ENCODE measurements at places on chromosomes 4 and X.
A peak's percentile ranks its signal among the peaks of the same experiment; 100 is the strongest.

DNA sequence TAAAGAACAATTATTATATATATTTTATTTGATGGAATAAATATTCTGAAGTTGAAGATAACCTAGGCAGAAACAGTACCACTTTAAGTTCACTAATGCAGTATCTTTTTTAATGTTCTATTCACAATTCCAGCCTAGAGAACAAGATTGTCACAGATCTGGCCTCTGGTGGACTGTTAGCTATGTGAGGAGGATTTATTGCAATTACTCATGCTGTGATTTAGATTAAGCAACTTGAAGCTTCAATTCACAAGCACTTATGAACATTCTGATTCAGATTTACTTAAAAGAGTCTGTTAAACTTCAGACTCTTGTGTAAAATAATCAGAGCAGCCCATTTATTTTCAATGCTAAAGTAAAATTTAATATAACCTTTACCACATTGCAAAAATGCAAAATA, 1489.8 kb downstream of the STIM2 start:
- DNase-seq: no peak

DNA sequence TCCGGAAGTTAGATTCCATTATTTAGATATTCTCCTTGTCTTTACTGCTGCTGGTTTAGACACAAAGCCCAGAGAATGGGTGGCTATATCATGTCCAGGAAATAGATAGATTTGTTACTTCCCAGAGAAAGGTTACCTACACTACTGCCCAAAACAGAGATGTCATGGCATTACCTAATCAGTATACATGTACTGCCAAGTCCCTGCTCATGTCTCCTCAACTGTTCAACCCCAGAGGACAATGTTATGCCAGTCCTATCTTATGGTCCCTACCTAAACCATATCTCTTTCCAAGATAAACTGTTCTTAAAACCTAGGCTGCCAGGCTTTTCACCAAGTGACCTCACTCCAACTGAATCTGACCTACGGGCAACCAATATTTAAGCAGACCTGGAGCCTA, 209.5 kb upstream of the AR start:
- DNase-seq: no peak

GRCh38 chrX:40806513-40807220, 71.3 kb upstream of the MED14 start:
- DNase-seq: no peak

DNA sequence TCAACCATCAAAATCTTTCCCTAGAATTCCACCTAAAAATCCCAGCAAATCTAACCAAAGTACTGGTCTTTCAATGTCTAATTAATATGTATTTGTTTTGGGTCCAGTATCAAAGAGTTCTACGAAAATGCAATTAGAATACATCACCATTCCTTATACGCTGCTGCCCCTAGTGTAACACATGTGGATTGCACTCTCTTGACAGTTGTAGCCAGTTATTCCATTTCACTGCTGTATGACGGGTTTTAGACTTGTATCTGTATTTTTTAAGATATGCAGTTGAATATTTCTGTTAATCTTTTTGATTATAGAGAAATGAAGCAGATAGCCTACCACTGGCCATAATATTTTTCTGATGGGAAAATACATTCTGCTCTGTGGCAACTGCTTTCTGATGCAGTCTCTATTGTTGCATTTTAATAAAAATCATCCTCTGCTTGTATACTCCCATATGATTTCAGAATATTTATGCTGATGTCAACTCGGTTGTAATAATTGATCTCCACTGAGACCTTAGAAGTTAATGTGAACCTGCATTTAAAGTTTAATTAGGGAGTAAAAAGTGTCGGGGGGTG, 17.1 kb upstream of the PAGE2B start:
- no peak for DNase-seq

DNA sequence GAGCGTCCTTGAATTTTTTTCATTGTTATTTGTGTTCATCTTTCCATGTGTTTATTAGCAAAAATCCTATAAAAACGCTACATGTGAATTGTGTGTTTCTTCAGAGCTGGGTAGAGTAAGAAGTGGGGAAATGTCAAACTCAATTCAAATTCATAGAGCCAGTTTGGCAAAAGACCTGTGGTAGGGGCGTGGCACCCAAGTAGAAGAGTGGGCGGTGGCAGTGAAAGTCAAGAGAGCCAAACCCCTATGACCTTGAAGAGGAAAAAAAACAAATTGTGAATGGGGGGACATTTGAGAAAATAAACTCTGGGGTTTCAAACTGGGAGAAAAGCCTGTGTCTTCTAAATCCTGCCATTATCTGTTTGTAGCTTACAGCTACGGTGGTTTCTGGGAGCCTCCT, 4.4 kb upstream of the FOXO4 start:
- no peak for DNase-seq

DNA sequence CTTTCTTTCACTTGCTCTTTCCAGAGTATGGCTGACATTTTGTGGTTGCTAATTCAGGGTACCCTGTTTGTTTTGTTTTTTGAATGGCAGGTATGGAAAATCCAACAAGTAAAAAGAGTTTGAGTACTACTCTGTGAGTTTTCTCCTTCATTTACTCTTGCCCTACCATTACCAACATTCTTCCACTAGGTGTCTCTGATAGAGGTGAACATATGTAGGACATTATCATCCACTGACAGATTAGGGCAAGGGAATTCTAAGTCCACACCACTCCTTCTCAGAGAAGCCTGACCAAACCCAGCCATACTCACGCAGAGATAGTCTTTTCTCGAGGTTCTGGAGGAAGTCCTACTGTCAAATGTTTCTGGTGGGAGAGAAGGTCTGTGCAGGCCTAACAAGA, 36.7 kb upstream of the HDAC8 start:
- no peak for DNase-seq

DNA sequence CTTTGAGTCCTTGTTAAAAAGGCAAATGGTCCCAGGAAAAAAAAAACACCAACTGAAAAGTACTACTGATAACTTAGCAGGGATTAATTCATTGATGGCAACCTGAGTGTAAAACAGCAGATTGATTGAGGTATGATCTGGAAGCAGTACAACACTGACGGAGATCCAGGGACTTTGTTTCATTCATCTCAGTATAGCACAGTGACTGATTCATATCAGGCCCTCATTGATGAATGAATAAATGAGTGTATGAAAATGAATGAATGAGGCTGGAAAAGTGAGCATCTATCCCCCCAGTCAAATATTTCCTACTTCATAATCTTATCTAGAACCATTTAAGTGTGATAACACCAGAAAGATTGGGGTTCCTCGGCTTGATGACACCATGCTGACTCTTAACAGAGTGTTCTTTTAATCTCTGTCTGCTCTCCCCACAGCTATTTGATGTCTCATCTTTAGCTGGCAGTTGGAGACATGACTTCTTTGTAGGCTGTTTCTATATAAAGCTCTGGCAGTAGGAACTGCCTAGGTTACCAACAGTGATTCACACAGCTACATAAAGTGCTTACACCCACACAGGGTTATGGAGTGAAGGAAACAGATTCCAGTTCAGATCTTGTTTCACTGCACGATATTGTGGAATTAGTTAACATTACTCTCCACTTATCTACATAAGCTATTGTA, 18.6 kb upstream of the RNF128 start:
- DNase-seq: no peak

DNA sequence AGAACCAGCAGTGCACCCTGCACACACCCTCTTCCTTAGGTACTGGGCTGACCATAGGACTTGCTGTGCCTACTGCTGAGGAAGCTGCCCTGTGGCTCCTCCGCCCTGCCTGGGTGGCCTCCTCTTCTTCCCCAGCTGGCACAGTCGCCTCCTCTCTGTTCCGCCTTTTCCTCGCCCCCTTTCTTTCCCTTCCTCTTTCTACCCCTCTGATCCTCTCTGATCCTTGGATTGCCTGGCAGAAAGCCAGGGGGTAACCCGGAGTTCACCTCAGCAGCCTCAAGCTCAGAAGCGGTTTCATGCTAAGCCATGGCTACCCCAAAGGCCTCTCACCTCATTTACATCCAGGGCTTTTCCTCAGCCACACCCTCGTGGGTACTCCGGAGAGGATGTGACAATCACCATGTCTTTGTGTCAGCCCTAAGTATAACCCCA, 136.2 kb downstream of the SMIM20 start:
- DNase-seq: no peak

GRCh38 chrX:38437093-38437492, 84.7 kb downstream of the OTC start:
- no peak for DNase-seq

GRCh38 chr4:19416146-19416545, 835.6 kb upstream of the SLIT2 start:
- DNase-seq: no peak

- DNase-seq: no peak
Measured at GRCh38 chr4:8419222-8420041, 21.1 kb downstream of the ACOX3 start.

GRCh38 chrX:12564221-12564620, 227.0 kb upstream of the PRPS2 start:
- DNase-seq: no peak

DNA sequence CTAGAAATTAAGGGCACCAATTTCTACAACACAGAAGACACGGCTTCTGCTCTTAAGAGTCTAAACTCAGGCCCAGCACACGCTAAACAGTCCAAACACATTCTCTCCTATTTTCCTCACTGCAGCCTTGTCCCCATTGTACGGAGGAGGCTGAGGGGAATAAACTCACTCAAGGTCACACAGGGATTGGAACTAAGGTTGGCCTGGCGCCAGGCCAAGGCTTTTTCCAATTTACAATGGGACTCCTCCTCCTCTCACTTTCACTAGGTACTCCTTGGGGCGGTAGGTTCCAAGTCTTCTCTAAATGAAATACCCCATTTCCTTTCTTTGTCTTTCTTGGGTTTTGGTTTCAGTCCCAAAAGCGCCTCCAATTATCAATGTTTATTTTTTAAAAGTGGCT, 48.7 kb upstream of the CRMP1 start:
- no peak for DNase-seq

DNA sequence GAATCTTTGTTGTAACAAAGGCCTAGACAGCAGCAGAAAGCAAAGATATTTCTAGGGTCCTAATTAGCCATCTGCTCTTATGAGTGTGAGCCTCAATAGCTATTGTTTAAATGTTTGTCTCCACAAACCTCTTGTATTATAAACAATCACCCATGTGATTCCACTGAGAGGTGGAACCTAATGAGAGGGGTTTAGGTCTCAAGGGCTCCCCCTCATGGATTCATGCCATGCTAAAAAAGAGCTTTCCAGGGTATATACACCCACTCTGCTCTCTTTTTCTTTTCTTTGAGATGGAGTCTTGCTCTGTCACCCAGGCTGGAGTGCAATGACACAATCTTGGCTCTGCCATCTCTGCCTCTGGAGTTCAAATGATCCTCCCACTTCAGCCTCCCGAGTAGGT, 42.1 kb downstream of the TRIM61 start:
- no peak for DNase-seq

GRCh38 chr4:159017323-159018026, 85.4 kb upstream of the RAPGEF2 start:
- no peak for DNase-seq

DNA sequence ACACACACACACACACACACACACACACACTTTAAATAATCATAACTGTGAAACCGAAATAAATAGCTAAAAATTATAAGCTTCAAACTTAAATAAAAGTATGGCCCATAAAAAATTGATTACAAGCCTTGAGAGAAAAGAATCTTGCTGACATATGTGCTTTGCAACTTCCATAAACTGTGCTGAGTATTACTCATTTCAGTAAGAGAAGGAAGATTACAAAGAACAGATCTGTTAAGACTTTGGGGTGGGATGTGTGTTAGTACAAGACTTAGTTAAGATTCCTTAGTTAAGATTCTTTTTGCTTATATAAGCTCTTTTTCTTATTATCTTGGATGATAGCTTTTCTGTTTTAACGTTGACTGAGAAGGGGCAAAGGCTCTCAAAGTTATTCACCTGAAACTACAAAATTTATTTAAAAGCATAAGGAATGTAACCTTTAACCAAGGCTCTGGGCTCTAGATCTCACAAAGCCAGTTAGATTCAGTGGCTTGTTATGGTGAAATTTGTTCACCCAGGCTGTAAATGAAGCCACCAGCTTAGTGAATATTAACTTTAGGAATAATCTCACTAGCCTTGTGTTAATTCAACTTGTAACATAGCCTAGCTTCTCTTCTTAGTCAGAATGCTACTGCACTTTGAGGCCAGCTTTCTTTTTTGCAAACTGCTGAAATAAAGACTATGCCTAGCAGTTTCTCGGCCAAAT, 58.2 kb downstream of the ARSJ start:
- no peak for DNase-seq

GRCh38 chrX:126338916-126339315, 172.8 kb upstream of the DCAF12L2 start:
- no peak for DNase-seq

GRCh38 chr4:6141554-6141953, 58.8 kb downstream of the JAKMIP1 start:
- DNase-seq: no peak

DNA sequence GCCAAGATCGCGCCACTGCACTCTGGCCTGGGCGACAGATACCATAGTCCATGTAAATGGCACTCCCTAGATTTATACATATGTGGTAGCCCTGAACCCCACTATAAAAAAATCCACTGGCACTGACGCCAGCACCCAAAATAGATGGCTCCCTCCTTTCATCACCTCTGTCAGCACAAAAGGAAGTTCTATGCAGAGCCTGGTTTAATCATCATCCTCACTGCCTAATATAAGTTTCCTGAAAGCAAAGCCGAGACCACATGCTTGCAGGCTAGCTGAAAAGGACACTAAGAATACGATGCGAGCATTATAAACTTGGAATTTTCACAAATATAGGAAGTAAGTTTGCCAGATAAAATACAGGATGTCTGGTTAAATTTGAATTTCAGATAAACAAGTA, 27.5 kb upstream of the DOCK11 start:
- no peak for DNase-seq

- DNase-seq: peak; percentile 40
Measured at GRCh38 chrX:18674788-18675735, 3.2 kb upstream of the RS1 start.

DNA sequence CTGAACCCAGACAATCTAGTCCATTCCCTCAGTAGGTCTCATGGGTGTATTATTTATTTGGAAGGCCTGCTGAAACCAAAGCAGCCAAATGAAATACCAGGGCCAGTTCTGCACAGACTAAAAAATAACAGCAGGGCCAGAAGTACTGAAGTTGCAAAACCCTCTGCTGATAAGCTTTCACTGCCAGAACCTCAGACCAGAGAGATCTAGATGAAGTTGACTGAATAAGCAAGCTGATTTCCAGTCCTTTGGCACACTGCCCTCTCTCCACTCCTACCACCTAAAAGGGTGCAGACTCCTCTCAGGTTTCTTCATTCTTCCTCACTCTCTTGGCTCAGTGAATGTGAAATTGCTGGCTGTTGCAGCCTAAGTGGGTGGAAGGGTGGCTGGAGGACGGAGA, 276.7 kb upstream of the KLF3 start:
- no peak for DNase-seq

Data from activated CD8-positive, alpha-beta memory T cell treated with anti-CD3 and anti-CD28 coated beads for 1 hour (primary cell).